ENCODE measurements at places on chromosomes 1 and 21.
A peak's percentile ranks its signal among the peaks of the same experiment; 100 is the strongest.

DNA sequence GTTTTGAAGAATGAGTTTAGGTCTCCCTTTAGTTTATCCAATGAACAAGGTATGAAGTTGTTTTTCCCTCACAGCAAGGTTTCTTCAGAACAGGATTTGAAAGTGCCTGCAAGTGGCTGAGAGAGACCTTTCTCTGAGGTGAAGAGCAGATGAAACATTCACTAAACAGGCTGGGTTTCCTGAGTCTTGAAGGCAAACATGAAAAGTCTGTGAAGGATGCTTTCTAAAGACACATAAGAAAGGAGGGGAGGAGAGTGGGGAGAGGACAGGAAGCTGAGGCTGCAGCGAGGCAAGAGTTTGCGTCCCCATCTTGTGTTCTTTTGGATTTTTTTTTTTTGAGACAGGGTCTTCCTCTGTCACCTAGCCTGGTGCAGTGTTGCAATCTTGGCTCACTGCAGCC lies 95.7 kb upstream of the SIM2 start:
- no peak for DNase-seq

GRCh38 chr1:27011058-27011764 lies 1.4 kb downstream of the TENT5B start:
- DNase-seq = peak; percentile 63

GRCh38 chr1:91779548-91780021 lies 106.4 kb downstream of the TGFBR3 start:
- peak; percentile 44 for DNase-seq

DNA sequence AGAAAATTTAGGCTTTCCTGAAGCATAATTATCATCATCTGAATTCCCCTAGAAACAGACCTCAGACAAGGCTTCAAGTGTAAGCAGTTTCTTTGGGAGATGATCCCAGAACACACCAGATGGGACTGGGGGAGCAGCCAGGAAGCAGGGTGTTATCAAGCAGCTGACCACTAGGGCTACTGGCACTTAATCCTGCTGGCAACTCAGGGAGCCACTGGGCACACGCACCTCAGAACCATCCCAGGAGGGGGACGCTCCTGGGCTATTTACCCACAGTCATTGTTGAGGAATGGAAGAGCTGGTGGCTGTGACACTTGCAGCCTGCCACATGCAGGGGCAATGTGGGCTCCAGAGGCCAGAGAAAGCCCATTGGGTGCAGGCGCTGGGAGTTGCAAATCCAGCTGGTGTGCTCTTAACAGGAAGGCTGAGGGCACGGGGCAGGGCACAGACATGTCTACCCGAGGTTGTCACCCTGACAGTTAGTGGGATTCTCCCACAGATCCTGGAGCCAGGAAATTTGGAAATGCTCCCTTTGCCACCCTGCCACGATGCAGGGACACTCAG lies 15.1 kb upstream of the IL22RA1 start:
- no peak for DNase-seq

DNA sequence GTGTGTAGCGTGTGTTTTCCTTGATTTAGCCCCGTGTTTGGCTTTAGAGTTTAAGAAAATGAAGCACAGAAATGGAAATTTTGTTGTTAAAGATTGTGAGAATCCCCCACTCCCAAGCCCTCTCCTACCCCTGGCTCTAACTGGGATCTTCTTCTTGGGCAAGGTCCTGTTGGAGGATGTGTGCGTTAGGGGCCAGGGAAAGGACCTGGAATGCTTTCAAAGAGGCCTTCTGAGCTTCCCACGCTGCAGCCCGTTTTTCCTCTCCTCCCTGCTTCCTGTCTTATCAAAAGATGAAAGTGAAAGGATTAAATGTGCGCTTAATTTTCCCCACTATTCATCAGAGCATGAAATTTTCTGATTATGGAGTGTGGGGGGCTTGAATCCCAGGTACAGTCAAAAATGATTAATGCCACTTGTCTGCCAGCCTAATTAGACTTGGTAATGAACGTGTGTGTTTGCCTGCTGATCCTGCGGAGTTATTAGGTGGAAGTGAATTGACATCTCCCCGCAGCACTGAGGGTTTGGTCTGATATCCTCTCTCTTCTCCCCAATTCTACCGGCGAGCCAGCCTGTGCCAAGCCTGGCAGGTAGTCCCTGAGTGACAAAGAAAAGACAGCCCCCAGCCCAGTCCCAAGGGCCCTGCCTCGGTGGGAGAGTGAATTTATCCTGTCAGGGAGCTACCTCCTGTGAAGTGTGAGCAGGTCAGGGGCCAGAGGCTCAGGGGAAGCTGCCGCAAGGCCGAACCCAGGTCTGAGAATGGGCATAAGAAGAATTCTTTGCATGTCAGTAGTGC lies 4.9 kb downstream of the RASSF5 start:
- no peak for DNase-seq

- DNase-seq = no peak
These were observed 151.7 kb downstream of the ZC3H11B start for GRCh38 chr1:219460896-219461815.

- DNase-seq = peak; percentile 55
These were observed 1.0 kb downstream of the SMYD2 start for GRCh38 chr1:214281720-214282629.

DNA sequence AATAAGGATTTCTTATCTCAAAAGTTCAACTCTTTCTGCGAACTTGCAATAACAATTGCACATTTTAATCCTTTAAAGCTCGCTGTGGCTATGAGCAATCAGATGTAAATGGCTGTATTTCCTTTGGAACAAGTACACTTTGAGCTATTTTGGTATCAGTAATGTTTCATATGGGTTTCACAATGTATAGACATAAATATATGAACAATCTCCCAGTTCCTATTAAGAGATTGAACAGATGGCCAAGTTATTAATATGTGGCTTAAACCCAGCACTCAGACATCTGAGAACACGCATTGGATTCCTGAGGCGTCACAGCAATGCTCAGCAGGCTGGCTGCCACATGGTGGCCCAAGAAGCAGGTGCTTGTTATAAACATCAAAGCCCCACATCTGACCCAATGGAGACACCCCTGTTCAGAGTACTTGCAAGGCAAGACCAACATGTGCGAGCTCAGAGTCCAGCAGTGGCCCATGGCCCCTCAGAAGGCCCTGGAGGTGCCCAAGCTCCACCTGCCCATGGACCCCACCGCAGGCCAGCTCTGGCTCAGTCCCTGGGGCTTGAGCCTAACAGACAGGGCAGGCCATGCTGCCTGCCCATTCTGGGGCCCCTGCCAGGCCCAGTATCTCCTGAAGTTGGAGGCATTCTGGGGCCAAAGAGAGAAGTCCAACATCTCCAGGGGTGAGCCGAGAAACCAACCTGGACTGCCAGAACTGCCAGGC lies 23.7 kb downstream of the PSMG1 start:
- no peak for DNase-seq

DNA sequence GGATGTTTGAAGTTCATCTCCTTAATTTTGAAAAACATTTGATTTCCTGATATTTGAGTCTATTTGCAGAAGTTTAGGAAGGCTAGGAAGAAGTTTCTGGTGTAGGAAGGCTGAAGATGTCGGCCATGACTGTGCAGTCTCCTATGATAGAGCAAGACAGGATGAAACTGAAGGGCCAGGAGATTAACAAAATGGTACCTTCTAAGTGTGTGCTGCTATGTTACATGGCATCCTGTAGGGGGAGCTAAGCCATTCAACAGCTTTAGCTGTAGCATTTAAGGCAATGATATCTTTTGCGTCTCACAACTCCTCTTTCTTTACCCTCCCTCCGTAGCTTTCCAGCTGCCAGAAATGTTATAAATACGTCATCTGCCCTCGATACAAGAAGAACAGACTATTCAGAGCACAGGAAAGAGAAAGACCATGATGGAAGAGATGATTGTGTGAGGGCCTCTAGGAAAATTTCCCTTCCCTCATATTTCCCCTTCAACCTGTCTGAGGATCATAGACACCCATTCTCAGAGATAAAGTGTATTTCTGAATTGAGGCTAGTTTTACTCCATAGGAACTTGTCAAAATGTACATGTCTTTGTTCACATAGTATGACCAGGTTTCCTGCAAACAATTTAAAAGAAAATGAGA lies 61.1 kb downstream of the XCL1 start:
- DNase-seq = no peak

DNA sequence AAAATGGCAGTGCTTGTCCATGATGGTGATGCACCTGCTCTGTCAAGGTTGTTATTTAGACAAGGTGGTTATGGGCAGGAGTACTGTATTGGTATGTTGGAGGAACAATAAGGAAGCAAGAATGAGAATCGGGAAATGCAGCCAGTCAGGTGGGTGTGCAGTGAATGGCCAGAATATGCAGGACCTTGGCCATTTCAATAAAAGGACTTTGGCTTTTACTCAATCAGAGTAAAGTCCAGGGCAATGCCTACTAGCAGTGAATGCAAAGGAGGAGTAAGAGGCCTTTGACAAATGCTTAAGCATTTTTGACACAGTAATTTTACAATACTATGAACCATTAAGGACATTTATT lies 2.4 kb upstream of the CHML start:
- no peak for DNase-seq

DNA sequence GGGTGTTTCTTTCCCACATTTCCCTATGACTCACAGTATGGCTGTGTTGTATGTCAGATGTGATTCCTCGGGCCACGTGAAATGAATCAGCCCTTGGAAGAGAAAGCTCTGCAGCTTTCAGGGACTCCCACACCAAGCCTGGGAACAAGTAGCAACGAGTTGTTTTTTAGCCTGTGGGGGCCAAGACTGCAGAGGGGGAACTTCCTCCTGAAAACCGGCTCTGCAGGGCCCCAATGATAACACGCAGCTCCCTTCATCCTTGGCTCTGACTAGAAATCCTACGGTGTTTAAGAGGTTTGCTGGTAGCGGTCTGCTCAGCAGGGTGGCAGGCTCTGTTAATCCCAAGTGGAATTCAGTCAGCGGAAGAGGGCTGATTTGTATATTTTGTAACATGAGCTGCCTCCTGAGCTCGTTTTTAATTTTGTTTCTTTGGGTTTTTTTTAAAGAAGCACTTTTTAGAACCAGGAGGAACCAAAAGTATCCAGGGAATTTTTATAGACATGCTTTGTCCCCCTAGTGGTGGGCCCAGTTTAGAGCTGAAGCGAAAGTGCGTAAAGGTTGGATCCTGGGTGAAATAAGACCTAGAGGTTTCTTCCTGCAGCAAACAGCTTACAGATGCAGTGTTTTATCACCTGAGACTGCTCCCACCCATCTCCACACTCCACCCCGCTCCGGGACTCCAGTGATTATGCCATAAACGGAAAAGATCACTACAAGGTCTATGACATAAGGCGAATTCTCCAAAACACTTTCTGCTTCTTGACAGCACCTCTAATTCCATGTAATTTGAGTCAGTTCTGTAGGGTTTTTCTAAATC lies 48.8 kb downstream of the LAMC2 start:
- DNase-seq = peak; percentile 73

- DNase-seq = no peak
These were observed 50.0 kb upstream of the TENT5C start for GRCh38 chr1:117555806-117556205.

DNA sequence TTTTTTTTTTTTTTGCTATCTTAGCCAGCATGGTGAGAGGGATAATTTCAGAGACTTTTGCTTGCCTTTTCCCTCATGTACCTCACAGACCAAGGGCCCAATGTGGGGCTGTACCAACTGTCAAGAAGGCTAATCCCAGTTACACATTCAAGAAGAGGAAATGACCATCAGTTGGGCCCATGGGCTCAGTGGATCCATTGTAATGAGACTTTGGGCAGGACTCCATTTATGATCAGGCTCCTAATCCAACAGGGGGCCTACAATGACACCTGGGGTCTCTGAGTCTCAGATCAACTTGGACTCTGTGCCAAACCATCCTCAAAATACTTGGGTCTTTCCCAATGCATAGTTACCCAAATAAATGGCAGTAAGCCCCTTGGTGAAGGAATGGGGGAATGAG lies 450.4 kb upstream of the VAMP3 start:
- no peak for DNase-seq

DNA sequence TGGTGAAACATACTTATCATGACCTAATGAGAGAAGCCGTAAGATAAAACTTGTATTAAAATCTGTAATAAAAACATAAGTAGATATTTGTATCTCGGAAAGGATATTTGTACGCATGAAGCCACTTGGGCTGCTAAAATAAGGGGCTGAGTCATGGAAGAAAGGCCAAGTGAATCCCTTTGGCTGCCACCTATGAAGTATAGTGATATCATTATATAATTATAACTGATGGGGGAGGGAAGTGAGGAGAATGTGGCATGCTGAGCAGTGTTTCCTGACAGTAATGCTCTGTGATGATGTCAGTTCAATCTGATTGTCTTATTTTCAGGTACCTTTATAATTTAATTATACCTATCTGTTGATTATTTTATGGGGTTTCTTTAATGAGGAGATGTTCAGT lies 13.6 kb downstream of the RWDD3 start:
- DNase-seq = no peak

- DNase-seq = no peak
These were observed 150.6 kb upstream of the KCTD3 start for GRCh38 chr1:215416497-215416896.

DNA sequence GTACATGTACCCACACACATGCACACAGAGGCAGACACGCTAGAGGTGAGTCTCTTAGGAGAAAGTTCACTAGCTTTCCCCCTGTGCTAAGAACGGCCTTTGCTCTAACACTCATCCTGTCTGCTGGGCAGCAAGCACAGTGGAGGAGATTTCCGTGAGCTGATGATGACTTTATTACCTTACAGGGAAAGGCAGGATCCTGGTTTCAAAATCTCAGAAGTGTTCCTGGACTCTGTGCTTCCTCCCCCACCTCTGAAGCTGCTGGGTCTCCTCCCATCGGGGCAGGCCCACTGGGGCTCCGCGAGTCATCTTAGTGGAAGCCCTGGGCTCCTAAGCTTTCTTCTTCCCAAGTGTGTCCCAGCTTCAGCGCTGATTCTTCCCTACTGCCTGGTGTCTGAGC lies 2.7 kb downstream of the FAM3B start:
- DNase-seq = no peak

GRCh38 chr1:101264697-101265096 lies 27.9 kb downstream of the S1PR1 start:
- no peak for DNase-seq

DNA sequence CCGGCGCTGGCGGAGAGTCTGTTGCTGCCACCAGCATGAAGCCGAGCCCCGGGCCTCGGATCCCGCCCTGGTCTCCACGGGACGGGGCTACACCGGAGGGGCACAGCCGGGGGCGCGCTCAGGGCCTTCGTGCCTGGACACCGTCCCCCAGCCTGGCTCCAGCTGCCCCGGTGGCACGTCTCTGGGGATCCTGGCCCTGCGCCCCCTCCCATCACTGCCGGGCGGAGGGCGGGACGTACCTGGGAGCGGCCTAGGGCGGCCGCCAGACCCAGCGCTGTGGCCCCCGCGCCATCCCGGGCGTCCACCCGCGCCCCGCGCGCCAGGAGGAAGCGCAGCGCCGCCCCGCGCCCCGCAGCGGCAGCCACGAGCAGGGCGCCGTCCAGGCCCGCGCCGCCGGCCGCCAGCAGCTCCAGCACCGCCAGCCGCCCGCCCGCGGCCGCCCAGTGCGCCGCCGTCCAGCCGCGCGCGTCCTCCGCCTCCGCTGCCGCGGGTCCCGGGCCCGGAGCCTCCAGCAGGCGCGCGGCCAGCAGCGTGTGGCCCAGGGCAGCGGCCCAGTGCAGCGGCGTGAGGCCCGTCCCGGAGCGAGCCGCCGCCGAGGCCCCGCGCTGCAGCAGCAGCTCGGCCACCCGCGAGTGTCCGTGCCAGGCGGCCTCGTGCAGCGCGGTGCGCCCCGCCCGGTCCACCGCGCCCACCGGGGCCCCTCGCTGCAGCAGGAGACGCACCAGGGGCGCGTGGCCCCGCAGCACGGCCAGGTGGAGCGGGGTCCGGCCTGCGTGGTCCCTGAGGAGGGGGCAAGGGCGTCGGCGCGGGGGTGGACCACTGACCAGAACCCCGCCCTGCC lies 1.0 kb downstream of the ANKRD65 start:
- DNase-seq = no peak

GRCh38 chr1:189269011-189269410 lies 1208.7 kb downstream of the BRINP3 start:
- DNase-seq = peak; percentile 40
